Fibroblast of skin of left quadriceps (primary cell): ENCODE measurements at places on chromosomes 3 and 15.

GRCh38 chr15:52765785-52766184 lies 24.4 kb downstream of the ONECUT1 start:
- DNase-seq: no peak

GRCh38 chr15:101138913-101139880 lies 112.7 kb downstream of the CHSY1 start:
- no peak for DNase-seq

- DNase-seq: no peak
Measured at GRCh38 chr3:122660297-122660974, 20.2 kb upstream of the PARP14 start.

GRCh38 chr15:29883126-29883525 lies 60.9 kb upstream of the TJP1 start:
- no peak for DNase-seq
